Epithelial cell of prostate (primary cell): ENCODE measurements at places on chromosomes 3 and 15.

DNA sequence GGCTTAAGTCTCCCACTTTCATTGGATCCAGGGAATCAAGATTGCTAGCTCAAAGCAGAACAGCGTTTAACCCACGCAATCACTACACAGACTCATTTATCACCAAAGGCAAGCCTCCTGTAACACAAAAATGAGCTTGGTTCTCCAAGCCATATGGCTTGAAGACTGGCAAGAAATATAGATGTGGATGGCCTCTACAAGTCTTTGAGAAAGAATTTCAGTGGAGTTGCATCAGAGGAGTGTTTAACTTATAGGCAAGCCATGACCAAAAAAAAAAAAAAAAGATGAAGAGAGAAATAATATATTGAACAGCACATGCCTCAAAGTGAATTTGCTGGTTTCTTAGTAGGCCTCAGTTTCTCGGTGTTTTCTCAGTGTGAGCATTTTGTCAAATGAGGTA lies 27.3 kb downstream of the PDZRN3 start:
- DNase-seq, result no peak

DNA sequence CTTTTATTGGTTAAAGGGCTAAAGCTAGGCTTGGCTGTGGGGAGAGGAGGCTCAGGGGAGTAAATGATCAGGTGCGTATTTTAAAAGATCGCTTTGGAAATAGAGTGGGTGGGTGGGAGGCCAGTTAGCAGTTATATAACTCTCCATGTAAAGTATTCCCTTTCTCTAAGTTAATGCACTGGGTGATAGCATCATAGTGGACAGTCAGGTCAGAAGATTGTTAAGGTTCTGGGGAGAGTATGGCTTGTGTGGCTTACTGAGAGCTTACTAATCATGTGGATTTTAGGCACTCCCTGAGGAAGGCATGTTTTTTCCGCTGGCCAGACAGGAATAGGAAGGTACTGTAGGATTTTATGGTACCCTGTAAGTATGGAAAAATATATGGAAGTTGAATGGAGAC lies 6.3 kb upstream of the EIF3J start:
- DNase-seq, result no peak

GRCh38 chr3:95460274-95460673 lies 1354.1 kb upstream of the EPHA6 start:
- DNase-seq, result no peak

DNA sequence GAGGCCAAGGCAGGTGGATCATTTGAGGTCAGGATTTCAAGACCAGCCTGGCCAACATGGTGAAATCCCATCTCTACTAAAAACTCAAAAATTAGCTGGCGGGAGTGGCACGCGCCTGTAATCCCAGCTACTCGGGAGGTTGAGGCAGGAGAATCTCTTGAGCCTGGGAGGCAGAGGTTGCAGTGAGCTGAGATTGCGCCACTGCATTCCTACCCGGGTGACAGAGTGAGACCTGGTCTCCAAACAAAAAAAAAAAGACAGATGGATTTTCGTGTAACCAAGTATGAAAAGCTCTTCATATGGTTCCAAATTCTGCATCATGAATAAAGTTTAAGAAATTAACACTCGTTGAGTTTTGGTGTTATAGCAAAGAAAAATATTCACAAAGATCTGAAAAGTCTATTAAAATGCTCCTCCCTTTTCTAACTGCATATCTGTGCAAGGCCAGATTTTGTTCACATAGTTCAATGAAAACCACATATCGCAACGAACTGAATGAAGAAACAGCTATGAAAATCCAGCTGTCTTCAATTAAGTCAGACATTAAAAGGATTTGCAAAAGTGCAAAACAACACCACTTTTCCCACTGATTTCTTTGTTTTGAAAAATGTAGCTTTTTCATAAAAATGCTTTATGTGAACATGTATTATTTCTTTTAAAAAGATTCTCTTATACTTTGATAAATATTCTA lies 23.8 kb upstream of the FBLN2 start:
- DNase-seq, result no peak
